ENCODE measurements at places on chromosomes 5 and 9. TPM values are rescaled to one million over a fixed set of nuclear protein-coding genes. Genes with fewer than 3 reads are reported as not detected.

DNA sequence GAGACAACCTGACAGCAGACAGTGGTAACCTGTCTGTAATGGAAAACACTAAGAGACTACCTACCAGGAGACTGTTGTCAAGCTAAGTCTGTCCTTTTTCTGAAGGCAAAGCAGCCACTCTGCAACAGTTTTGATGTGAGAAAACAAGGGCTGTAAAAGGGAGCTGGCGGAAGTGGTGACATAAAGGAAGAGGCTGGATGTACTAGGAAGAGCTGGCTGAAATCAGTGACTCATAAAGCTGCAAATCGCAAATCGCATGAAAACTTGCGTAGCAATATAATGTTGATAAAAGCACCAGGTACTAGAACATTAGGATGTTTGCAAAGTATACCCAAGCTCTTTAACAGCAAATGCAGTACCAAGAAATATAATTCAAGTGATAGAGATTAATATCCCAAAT lies 1.4 kb downstream of the NSUN2 start:
- no peak for DNase-seq

DNA sequence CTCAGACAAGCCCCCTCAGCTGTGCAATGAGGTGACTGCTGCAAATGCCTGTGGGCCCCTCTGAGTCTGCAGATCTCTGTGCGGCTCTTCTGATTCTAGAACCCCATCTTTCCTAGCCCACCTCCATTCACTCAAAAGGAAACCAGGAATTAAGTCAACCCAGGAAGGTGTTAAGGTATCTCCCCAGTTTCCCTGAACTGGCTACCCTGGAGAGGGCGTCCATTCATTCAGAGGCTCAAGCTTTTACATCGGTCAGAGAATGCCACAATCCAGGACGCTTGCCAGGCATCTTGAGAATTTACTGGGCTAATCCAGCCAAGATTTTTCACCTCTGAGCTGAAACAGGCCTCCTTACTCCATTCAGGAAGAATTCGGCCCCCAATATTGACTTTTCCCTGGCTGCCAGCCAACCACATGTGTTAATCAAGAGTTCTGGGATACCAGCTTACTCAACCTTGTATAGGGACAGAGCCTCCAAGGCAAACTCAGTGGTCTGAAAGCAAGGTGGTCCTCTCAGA lies 889 bp upstream of the ADAMTS12 start:
- peak; percentile 99 for DNase-seq

- peak; percentile 62 for DNase-seq
Measured at GRCh38 chr9:104927216-104927911, 591 bp downstream of the ABCA1 start.

ITK gene
- not detected for polyA plus RNA-seq

DNA sequence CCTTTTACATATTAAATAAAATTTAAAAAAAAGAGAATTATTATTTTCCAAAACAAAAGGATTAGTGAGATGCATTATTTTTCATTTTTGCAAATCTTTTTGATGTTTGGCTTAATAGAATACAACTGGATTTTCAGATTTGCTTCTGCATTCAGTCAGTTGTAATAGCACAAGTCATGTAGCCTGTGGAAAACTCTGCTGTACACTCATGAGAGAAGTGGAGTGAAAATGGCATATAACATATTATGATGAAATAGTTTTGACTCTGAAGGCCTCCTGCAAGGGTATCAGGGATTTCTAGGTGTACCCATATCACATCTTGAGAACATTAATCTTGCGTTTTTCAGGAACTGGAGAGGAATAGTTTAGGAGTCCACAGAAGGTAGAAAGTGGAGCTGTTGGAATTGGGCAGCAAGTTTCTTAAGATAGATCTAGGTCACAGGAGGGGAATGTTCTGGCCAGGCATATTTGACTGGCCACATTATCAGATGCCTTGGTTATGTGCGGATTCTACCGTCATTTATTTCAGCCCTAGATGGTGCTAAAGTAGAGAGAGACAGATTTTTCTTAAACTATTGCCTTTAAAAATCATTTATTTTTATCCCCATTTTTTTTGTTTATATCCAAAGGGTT lies 16.4 kb downstream of the LNPEP start:
- peak; percentile 36 for DNase-seq

PCDHGC5 gene
- 0.97 TPM for polyA plus RNA-seq

- peak; percentile 97 for DNase-seq
Measured at GRCh38 chr9:37953775-37954437, 50.0 kb upstream of the SLC25A51 start.

DNA sequence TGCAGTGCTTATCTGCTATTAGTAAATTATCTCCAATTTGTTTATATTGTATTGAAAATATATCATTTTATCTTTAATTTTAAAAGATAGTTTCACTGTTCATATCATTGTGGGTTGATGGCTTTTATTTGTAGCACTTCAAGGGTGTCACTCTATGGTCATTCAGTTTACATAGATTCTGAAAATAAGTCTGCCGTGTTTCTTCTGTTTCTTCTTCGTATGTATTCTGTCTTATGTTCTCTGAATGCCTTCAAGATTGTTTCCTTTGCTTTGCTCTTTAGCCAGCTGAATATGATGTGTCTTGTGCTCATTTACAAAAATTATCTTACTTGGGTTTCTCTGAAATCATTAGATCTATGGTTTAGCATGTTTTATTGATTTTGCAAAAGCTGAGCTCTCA lies 359.9 kb downstream of the CYLC2 start:
- no peak for DNase-seq

FYB1 gene
- polyA plus RNA-seq = not detected

DNA sequence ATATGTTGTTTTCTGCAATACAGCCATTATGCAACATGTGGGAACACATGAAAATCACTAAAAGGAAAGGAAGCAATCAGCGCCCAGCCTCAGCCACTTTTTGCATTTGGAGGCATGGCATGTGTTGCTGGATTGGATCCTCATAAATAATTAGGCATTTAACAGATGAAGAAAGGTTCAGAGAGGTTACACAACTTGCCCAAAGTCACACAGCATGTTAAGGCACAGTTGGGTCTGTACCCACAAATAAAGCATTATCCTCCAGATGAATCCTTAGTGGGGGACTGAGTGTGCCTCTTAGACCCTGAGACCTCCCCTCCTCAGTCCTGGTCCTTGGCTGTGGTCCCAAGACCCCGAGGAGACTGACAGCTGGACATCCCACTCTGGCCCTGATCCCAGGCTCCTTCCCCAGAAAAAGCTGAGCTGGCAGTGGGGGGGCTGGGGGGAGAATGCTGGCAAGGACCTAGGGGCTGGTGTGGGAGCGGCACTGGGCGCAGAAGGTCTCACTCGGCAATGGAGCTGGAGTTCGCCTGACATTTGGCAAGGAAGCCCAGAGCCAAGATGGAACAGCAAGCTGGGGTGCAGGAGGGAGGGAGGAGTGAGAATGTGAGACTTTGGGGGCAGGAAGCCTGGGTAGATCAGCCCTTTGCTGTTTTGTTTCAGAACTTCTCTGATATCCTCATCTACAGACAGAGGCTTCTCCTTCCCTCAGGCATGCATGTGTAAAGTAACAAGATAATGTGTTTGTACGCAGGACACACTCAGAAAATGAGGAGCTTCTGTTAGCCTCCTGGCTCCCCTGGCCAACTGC lies 6.9 kb upstream of the AKNA start:
- no peak for DNase-seq

LCN12 gene
- polyA plus RNA-seq = 0.02 TPM

- no peak for DNase-seq
Measured at GRCh38 chr5:24904981-24905517, 260.3 kb upstream of the CDH10 start.

CCT5 gene
- 341 TPM for polyA plus RNA-seq

GHR gene
- 2.4 TPM for polyA plus RNA-seq

GRCh38 chr5:125612776-125613175 lies 810.4 kb upstream of the GRAMD2B start:
- DNase-seq = no peak

Data from fibroblast of lung (primary cell).